ENCODE measurements at places on chromosomes 7 and 10. TPM values are rescaled to one million over a fixed set of nuclear protein-coding genes. Genes with fewer than 3 reads are reported as not detected.

TMEM229A gene
- total RNA-seq: not detected

METTL2B gene
- total RNA-seq: 43.4 TPM

C10orf67 gene
- total RNA-seq: not detected

TAS2R4 gene
- 0.05 TPM for total RNA-seq

FAM237B gene
- total RNA-seq: not detected

PRLHR gene
- not detected for total RNA-seq

All from A375 (cell line).